ENCODE measurements at places on chromosomes 2 and 18. TPM values are rescaled to one million over a fixed set of nuclear protein-coding genes. Genes with fewer than 3 reads are reported as not detected.

- DNase-seq: no peak
Observed at GRCh38 chr2:146323564-146323963, 1521.3 kb upstream of the ACVR2A start.

GRCh38 chr2:118850168-118850900 is 2.9 kb upstream of the EN1 start:
- no peak for DNase-seq

GRCh38 chr18:76354348-76354747 is 140.7 kb downstream of the ZNF516 start:
- DNase-seq: peak; percentile 29

- DNase-seq: no peak
Observed at GRCh38 chr2:138504546-138505235, 3.1 kb downstream of the SPOPL start.

DNA sequence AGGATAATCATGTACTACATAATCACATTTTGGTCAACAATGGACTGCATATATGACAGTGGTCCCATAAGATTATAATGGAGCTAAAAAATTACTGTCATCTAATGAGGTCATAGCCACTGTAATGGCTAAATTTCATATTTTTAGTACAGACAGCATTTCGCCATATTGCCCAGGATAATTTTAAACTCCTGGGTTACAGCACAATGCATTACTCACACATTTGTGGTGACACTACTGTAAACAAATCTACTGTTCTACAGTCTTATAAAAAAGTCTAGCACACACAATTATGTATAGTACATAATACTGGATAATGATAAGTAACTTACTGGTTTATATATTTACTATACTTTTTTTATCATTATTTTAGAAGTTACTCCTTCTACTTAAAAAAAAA is 12.8 kb downstream of the EIF2AK2 start:
- no peak for DNase-seq

GRCh38 chr2:216792222-216793021 is 67.4 kb downstream of the TNP1 start:
- no peak for DNase-seq

DNA sequence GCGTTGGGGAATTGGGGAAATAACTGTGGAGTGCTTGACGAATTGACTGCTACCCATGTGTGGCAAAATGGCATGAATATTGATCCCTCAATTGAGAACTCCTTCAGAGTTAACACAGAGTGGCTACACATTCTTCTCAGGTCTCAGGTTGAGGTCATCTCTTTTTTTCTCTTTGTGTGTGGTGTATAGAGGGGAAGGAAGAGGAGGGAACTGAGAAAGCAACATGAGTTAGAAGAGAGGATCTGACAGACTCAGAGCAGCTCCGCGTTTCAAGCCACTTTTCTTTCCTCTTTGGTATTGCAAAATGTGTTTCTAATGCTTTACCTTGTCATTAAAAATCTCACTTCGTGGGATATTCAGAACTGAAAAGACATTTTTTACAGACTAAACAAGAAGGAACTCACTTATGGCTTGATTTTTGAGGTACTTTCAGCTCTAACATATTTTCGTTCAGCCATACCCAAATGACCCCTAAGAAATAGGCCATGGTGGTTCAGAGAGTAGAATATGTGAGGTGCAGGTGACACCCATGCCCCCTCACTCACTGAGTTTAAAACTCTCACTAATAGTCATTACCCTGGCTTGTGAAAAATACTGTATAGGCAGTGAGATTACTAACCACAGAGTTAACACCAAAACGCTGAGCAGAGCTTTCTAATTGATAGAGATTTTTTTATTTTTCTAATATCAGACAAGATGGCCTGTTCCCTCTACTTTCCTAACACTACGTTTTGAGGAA is 22.5 kb downstream of the STAT4 start:
- no peak for DNase-seq

DNA sequence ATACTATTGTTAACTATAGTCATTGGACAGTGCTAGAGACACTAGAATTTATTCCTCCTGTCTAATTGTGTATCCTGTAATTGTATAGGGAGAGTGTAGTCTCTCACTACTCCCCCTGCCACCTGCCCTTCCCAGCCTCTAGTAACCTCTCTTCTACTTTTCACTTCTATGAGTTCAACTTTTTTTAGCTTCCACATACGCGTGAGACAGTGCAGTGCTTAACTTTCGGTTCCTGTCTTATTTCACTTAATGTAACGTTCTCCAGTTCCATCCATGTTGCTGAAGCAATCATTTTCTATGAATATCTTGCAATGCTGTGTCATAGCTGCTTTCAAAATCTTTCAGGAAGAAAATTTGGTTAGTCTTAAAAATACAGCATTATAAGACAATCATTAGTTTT is 22.8 kb upstream of the RUFY4 start:
- DNase-seq: no peak

DNA sequence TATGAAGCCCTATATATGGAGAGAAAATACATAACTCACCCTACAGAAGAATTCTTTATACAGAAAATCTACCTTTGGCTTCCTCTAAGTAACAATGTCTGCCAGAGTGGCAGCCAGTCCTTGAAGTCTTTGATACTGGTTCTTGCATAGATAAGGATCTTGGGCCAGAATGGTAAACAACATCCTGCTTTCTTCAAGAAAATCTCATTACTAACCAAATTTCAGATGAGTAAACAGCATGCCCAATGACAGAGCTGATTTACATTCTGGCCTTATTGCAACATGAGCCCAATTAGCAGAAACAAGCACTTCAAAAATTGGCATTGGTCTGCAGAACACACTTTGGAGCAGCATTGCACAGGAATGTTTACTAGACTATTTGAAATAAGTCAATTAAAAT is 336.5 kb upstream of the ST6GAL2 start:
- no peak for DNase-seq

DNA sequence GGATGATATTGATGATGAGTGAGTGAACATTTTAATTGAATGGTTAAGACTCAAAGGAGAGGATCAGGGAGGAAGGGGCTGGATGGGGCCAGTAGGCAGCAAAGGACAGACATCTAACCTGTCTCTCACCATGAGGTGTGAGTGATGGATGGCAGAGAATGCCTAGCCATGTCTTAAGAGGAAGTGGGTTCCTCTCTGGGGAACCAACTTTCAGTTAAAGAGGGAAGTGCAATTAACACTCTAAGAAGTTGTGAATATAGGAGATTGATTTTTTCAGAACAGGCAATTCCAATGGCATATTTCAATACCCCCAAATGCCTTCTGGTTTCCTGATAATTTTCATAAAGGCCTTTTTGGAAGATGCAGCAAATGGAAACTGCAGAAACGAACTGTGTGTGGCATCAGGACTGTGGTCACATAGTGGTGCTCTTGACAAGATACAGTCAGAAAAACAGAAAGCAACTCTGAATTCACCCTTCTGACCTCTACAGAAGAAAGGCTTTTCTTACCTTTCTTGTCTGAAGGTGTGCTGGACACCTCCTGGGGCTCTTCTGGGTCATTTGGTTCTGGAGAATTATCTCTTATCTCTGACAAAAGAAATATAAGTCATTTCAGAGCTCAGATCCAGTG is 10.2 kb downstream of the SP110 start:
- no peak for DNase-seq

- DNase-seq: no peak
Observed at GRCh38 chr2:229869226-229869625, 52.6 kb downstream of the TRIP12 start.

GRCh38 chr2:160076241-160076640 is 13.8 kb upstream of the PLA2R1 start:
- no peak for DNase-seq

DNA sequence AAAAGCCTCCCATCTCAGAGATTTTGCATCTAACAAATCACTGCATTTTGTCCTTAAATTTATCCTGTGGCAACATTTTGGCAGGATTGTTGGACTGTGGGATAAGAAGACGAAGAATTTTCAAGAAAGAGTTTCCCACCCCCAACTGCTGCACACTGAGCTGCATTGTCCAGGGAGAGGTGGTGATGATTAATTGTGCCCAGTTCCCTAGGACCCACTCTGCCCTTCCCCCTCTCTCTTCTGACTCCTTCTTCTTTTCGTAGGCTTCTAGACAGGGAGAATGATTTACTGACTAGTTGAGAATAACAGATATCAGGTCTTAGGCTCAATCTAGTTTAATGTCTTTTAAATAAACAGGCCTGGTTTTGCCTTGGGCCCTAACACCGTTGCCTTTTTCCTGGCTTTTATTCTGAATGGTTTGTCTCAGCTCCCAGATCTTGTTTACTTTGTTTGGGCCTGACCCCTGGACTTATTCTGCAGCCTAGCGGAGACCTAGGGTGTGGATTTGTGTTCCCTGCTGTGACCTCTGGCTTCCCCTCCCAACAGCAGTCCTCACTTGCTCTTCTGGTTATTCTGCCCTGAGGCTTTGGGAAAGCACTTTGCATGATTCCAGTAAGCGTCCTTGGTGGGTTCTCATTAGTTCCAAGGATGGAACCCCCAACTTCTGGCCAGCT is 233.3 kb downstream of the INSIG2 start:
- no peak for DNase-seq

DNA sequence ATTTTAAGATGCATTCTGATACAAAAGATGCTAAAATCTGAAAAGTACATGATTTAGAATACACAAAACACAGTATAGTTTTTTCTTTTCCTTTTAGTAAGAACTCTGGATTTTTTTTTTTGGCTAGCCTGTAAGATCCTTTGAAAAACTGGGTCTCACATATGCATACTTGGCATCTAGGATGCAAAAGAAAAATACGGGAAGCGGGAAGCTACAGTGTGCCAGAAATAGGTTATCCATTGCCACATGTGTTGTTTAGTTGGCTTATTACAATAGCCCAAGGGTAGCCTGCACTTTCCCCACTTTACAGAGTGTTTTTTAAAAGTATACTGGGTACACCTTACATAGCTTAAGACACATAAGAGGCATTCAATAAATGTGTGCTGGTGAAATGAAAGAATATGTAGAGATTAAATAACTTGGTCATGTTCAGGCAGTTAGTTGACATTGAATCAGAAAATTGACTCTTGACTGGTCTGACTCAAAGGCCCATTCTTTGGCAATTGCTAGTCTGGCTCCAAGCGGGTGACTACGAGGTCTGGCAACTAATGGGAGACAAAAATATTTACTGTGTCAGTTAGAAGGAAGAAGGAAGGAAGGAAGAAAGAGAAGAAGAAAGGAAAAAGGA is 286.8 kb upstream of the TRIB2 start:
- no peak for DNase-seq

DNA sequence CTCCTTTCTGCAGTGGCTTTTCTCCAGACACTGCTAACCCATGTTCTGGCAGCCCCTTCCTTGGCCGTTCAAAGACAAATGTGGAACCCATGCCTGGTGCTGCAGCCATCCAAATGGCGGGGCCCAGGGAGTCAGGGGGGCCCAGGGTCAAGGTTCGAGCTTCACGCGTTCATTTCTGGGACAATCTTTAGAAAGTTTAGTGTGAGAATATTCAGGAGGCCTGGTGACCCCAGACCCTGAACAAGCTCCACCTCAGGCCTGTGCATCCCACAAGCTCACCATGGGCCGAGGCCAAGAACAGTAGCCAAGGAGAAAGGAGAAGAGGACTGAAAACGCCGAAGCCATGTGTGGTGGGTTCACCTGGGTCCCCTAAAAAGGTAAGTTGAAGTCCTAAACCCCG is 54.4 kb downstream of the ANKMY1 start:
- no peak for DNase-seq

DNA sequence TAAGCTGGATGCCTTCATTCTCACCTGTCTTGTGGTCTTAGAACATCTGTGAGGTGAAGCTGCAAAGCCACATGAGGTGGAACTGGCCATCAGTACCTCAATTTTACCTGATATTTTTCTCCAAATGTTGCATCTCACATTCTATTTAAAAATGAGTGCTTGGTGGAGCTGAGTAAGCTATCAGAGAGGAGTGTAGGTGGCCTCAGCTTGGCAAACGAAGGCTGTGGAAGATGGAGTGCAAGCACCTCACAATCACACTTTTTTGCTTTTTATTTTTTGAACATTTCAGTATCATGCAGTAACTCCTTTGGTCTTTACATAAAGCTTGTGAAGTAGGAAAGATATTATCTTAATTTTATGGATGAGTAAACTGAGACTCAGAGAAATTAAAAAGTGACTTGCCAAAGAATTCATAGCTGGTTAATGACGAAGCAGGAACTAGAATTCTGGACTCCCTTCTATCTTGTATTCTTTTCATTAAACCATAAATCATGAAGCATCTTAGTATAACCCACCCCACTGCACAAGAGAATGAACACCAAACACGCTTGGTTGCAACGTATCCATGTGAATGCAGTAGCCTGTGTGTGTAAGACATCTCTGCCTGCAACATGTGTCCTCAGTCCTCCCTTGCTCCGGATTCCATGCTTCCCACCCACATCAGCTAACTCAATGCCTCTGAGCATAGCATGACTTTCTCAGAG is 27.2 kb downstream of the C2orf49 start:
- DNase-seq: no peak

DNA sequence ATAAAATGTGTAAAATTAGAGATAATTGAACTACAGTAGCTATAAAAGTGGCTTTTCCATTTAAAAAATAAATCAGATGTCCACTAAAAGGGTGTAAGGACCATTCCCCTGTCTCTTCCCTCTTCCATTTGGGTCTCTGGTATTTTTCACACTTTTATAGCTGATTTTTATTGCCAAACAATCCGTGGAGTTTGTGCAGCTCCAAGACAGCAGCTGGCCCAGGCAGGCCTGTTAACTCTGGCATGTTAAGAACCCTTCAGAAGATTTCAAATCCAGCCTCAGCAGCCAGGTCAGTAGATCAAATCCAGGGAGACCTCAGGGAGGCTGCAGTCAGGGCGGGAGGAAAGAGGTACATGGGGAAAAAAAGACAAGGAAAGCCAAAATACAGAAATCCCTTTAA is 827.1 kb upstream of the FANCL start:
- no peak for DNase-seq

- no peak for DNase-seq
Observed at GRCh38 chr18:45817543-45817942, 7.9 kb upstream of the SIGLEC15 start.

DNA sequence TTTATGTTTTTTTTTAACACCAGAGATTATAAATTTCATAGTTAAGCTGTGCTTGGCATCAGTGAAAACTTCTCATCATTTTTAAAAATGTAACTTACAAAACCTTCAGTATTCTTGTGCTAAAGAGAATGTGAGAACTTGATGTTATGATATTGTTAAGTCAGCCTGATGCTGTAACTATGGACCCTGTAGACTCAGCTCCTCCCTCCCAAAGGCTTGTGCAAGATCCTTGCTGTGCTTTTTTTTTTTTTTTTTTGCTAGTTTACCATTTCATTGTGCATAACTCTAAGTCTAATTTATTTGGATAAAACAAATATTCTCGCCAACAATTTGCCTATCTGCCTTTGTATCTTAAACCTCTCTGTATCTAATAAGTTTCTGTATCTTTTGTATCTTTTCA is 12.9 kb upstream of the TFPI start:
- no peak for DNase-seq

Gene AGFG1
- total RNA-seq: 30.0 TPM

Gene AGXT
- not detected for total RNA-seq

Gene CFAP210
- not detected for total RNA-seq

Gene HMSD
- not detected for total RNA-seq

Gene CDH2
- total RNA-seq: 2.2 TPM

Gene UGT1A10
- total RNA-seq: not detected

Gene TMEM163
- 1.1 TPM for total RNA-seq

Gene CFC1
- not detected for total RNA-seq

Gene IL36G
- not detected for total RNA-seq

Gene CABYR
- 0.60 TPM for total RNA-seq

Gene MC4R
- total RNA-seq: not detected

Gene MOGAT1
- total RNA-seq: not detected

Gene RGPD3
- total RNA-seq: under 0.01 TPM

Gene PER2
- 1.1 TPM for total RNA-seq
